ENCODE measurements at places on chromosomes 12 and 14. TPM values are rescaled to one million over a fixed set of nuclear protein-coding genes. Genes with fewer than 3 reads are reported as not detected.
A peak's percentile ranks its signal among the peaks of the same experiment; 100 is the strongest.

GRCh38 chr12:46179693-46180452 lies 89.0 kb downstream of the SLC38A1 start:
- peak; percentile 66 for DNase-seq
- H3K36me3 ChIP-seq, result no peaks in the 10 kb centered on the region
- no peak overlapping the region for H3K4me3 ChIP-seq

GRCh38 chr12:121983536-121984210 lies 38.0 kb upstream of the BCL7A start:
- H3K27ac ChIP-seq, result no peak overlapping the region
- no peak for DNase-seq
- H3K4me3 ChIP-seq, result no peak overlapping the region
- no peaks in the 10 kb centered on the region for H3K4me1 ChIP-seq
- H3K27me3 ChIP-seq, result no peaks in the 10 kb centered on the region

The ANKS1B gene
- 3.3 TPM for total RNA-seq

- no peaks in the 10 kb centered on the region for H3K4me1 ChIP-seq
- no peaks in the 10 kb centered on the region for H3K27me3 ChIP-seq
- no peak for DNase-seq
- H3K4me3 ChIP-seq, result no peak overlapping the region
- H3K36me3 ChIP-seq, result no peaks in the 10 kb centered on the region
Measured at GRCh38 chr12:19706936-19707335, 267.6 kb downstream of the AEBP2 start.

DNA sequence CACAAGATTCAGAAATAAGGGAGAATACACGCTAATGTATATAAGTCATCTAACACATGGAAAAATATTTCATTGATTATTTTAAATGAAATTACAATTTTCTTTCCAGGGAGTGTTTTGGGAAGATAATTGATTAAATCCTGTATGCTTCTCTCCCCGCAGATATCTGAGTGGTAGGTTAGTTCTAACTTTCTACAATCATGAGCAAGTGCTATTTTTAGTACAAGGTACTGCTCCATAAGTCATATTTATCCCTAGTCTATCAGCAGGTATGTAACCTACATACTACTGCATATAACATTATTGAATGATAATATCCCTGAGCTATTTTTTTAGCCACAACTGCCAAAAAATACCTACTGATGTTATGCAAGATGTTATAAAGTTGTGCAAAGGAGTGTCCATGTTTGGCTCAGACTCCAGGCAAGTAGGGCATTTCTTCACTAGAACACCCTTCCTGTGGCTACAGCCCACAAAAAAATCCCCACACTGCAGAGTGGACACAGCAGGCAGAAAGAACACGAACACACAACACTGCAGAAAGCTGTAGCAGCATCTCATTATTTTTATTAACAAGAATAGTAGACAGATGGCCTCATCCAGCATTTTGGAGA lies 87.0 kb downstream of the SEC23A start:
- no peak overlapping the region for H3K27ac ChIP-seq
- DNase-seq, result no peak
- no peaks in the 10 kb centered on the region for H3K4me1 ChIP-seq
- no peaks in the 10 kb centered on the region for H3K27me3 ChIP-seq
- no peaks in the 10 kb centered on the region for H3K36me3 ChIP-seq
- no peak overlapping the region for H3K4me3 ChIP-seq

The MAX gene
- 91.1 TPM for total RNA-seq

The DLGAP5 gene
- 10.5 TPM for total RNA-seq

DNA sequence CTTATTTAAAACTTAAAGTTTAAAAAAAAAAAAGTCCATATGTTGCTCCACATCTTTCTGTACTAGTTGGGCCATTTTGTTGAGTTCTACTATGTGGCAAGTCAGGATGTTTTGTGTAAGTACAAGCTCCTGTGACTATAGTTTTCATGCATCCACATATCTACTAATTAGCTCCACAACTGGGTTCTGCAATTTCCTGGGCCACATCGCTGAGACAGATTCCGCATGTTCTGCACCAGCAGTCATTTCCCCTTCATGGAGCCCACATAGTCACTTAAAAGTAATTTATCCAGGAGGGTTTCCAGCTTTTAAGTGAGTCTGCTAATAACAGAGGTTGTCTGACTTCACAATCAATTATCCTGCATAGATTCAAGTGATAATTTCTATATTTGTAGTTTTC lies 461.4 kb downstream of the ZFP36L1 start:
- no peaks in the 10 kb centered on the region for H3K27me3 ChIP-seq
- no peak overlapping the region for H3K27ac ChIP-seq
- H3K36me3 ChIP-seq, result no peaks in the 10 kb centered on the region
- no peaks in the 10 kb centered on the region for H3K4me1 ChIP-seq
- H3K4me3 ChIP-seq, result no peak overlapping the region

The RPGRIP1 gene
- 0.40 TPM for total RNA-seq

GRCh38 chr12:10673659-10674384 lies at the start of gene STYK1:
Gene STYK1, minus strand, starts transcription at chr12:10674052. Its CDS starts 39,434 bp downstream, at chr12:10634618.
- peak; percentile 90 for DNase-seq
- peak within 1 kb of the TSS; percentile 41 for H3K4me3 ChIP-seq
- H3K4me1 ChIP-seq, result no peaks in the 10 kb centered on the region

Measured in colonic mucosa (tissue), 4 donors.